ENCODE measurements at places on chromosomes 6 and 20.

GRCh38 chr6:45714741-45715507, 300.7 kb downstream of the CLIC5 start:
- peak; percentile 1 for DNase-seq

GRCh38 chr6:150735341-150735851, 130.1 kb upstream of the MTHFD1L start:
- no peak for DNase-seq

DNA sequence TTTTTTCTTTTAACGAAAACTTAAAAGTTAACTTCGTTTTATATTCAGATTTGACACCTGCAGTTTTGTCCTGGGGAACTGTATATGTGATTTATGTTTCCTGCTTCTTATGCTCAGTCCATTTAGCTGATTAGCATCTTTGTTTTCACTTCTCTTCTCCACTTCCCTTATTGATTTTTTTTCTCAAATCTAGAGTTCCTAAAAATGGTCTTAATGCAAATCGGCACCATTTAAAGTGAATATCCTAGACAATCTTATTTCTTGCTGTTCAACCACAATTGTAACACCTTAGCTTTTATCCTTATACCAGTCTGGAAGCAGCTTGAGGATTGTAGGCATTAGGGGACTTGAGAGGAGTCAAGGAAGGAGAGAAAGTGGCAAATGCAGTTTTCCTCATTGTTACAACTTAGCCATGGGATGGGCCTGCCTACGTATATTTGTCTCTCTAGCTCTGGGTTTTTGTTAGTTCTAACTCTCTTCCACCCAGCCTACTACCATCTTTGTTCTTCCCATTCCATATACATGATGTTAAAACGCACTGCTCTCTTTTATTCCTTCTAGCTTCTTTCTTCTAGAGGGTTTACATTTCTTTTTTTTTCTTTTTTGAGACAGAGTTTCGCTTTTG, 8.5 kb downstream of the QRSL1 start:
- no peak for DNase-seq

DNA sequence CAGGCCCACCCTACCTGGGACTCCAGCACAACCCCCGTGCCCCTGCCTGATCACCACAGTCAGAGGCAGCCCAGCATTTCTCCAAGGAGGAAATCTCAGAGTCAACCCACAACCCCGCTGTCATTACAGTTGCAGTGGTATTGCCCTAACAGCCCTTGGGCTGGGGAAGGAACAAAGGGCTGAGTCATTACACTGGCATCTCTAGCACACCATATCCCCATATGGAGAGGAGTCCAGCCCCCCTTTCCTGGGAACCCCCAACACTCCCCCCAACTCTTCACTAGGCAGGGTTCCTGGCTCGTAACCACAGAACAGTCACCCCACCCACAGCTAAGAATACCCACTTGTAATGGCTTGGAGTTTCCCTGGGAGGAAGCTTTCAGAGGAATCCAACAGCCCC, 149.4 kb upstream of the OGFRL1 start:
- DNase-seq, result no peak

DNA sequence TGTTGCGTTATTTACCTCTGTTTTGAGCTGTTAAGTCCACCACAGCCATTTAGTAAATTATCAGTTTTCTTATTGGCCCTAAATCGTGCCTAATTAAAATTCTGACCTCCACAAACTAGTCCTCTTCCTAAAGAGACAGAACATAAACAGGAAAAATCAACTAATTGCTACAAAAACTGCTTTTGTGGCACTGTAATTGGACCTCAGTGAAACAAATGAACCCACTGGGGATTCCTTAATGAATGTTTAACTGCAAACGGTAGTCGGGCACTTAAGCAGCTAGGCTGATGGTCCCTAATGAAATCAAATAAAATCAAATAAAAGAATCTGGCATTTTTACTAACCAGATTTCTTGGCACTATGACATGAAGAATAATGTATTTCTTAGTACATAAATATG, 513.4 kb upstream of the SLC35B3 start:
- DNase-seq, result no peak

DNA sequence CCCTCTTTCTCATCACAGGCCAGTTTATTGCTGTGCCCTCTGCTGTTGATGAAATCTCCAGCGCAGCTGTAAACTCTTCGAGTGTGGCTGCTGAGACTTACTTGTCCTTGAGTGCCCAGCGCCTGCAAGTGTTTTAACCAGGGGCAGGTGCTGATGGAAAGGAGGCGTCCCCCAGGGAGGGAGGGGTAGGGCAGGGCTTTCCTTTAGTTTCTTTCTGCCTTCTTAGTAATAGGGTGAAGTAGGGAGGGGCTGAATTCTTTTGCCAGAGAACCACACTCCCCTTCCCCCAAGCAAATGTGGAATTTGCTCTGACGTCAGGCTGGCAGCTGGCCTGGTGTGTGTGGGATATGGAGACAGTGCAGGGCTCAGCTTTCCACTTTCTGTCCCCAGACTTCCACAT, 61.2 kb downstream of the IGF2R start:
- peak; percentile 82 for DNase-seq

DNA sequence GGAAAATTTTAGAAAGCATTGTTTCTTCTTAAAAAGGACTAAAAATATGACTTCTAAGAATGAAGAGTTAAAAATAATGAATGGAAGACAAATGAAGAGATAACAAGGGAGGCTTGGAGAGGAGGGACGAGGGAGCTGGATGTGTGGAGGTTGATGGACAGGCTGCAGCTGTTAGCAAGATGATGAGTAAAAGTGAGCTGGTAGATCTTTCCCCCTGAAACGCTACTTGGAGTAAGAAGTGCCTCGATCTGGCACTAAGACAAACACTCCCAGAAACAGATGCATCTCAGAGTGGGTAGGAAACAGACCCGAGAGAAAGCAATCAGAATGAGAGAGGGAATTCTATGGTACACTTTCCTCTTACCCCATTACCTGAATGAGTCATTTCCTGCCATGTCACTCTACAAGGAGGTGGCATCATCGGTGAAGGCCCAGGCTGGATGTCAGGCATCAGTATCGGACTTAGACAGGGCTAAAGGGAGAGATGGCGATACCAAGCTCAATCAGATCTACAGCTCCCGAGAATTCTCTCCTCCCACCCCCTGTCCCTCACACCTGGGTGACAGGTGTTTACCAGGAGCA, 154.1 kb upstream of the BMP2 start:
- no peak for DNase-seq

Measured in NCI-H1092 treated with DMSO at 0.1 percent for 48 hours (cell line).